Posterior cingulate gyrus (tissue), 11 donors: ENCODE measurements at places on chromosomes 2 and 18.
A peak's percentile ranks its signal among the peaks of the same experiment; 100 is the strongest.

DNA sequence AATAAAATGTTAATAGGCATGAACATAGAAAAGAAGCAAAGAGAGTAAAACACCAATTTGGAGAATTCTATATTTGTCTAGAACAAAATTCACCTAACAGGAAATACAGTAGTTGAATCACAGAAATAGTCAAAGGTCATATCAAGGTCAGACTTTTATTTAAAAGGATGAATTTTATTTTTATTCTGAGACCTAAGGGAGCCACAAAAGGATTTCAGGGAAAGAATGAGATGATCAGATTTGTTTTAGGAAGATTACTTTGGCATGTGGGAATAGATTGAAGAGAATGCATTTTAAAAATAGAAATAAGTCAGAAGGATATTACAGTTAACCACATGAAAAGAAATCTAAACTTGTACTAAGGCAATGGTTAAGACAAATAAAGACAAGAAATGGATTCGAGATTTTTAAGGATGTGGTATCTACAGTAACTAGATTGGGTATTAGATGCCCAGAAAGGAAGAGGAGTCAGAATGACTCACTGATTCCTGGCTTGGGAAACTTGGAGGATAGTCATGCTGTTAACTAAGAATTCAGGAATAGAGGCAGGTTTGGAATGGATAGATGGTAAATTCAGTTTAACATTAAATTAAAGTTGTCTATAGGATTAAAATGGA is 56.0 kb downstream of the METTL4 start:
- no peak for DNase-seq

DNA sequence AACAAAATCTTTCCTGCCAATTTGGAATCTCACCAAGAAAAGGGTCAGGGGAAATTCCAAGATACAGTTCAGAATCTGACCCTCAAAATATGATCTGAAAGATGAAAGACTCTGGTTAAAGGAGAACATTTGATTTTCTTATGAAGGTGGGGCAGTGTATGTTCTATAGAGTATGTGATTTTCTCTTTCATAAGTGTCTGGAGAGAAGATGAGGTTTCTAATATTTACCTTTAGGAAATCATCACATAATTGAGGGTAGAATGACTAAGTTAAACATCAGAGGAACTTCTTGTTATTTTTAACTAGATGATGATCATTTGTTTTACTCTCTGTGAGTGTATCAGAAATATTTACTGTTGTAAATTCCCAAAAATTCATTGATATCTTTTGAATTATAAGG is 27.8 kb upstream of the MBOAT2 start:
- no peak for DNase-seq

DNA sequence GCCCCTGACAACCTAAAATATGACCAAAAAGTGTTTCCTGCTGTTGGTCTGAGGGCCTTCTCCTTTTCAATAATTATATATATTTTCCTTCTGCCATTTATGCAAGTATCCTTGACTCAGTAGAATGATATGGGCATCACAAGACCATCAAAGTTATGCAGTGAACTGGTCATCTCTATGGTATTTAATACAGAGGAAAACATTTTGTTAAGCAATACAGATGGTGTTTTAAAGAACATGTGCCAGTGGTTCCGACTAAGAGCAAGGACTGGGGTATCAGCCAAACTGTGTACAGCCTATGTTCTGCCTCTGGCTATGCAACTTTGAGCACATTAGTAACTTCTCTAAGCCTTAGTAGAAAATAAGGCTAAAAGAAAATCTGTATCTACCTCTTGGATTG is 179.0 kb downstream of the TRABD2A start:
- no peak for DNase-seq

GRCh38 chr2:75237296-75237695 is 38.0 kb upstream of the TACR1 start:
- no peak for DNase-seq

DNA sequence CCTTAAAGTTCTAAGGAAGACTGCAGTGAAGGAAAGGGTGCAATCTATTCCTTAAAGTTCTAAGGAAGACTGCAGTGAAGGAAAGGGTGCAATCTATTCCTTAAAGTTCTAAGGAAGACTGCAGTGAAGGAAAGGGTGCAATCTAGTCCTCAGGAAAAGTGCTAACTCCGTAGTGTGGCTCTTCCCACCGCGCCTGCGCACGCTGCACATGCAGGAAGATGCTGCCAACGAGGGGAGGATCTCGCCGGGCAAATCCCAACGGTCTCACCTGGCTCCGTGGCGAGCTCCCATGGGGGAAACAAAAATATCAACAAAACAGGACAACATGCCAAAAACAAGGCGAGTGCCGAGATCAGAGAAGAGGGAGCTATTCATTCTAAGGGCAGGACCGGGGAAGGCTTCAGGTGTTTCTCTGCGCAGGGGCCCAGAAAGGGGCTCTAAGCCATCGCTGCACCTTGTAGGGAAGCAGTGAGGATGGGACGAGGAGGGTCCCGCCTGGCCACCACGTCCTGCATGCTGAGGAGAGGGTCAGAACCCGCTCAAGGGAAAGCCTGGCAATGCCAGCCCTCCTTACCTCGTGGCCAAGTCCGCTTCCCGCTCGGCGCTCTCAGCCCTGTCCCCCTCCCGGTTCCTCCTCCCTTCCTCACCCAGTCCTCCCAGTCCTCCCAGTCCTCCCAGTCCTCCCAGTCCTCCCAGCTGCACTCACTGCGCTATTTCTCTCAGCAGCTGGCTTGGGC is 24.5 kb downstream of the TIMM21 start:
- DNase-seq, result peak; percentile 72

- DNase-seq, result no peak
These were observed 104.1 kb upstream of the FZD5 start for GRCh38 chr2:207873794-207874193.

DNA sequence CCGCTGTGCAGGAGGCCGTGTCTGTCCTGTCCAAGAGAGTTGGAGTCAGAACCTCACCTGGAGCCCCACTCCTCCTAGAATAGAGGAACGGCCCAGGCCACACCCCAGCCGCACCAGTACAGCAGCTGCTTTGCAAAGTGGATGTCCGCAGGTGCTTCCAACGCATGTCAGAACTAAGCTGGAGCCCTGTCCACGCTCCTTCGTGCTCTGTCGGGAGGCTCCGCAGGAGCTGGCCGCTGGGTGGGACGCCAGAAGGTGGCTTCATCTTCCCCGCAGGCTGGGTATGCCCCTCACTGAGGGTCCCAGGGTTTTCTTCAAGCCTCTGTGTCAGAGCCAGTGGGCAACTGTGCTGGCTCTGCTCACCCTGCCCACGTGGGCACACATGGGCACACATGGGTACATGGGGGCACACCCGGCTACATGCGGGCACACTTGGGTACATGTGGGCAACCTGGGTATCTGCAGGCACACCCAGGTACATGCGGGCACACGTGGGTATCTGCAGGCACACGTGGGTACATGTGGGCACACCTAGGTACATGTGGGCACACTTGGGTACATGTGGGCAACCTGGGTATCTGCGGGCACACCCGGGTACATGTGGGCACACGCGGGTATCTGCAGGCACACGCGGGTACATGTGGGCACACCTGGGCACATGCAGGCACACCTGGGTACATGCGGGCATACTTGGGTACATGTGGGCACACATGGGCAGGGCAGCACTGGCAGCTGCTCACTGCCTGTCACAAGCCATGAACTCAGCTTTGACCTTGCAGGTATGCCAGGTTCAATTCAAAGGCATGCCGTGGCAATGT is 67.1 kb upstream of the CTDP1 start:
- no peak for DNase-seq

DNA sequence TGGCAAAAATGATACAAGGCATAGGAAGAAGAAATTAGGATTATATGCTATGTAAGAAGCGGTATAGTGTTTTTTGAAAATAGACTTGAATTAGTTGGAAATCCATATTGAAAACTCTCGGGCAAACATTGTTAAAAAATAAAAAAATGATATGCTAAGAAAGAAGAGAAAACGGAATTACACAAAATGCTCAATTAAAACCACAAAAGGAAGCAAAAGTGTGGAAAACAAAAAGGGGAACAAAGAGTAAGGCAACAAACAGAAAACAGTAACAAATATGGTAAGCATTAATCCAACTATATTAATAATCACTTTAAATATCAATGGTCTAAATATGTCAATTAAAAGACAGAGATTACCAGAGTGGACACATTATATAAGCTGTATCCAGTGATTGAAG is 58.4 kb downstream of the TXNL1 start:
- DNase-seq, result no peak

DNA sequence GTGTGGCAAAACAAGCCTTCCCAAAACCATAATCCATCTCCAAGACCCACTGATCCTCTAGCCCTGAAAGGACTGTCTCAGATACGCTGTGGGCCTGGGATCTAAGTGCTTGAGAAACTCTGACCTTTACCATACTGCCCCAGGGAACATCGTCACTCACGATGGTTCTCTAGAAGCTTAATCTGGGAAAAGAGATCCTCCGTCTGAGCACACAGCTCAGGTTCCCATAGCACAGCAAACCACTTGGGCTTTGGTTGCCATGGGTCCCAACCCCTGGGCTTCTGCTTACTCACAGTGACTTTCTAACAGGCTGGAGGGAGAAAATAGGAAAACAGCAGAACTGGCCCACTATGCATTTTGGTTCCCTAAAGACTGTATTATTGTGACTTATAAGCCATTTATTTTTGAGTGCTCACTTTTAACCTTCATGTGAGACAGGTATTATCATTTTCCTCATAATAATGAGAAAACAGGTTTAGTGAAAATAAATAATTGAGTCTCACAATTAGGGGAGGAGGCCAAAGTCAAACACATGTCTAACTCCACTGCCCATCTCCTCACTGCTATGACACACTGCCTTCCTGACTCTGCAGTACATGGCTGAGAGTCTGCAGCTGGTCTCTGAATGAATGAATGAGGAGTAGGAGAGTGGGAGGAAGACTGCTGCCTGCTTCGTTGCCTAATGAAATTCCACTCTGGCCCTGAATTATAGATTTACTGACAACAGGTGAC is 46.7 kb downstream of the REEP1 start:
- peak; percentile 35 for DNase-seq

DNA sequence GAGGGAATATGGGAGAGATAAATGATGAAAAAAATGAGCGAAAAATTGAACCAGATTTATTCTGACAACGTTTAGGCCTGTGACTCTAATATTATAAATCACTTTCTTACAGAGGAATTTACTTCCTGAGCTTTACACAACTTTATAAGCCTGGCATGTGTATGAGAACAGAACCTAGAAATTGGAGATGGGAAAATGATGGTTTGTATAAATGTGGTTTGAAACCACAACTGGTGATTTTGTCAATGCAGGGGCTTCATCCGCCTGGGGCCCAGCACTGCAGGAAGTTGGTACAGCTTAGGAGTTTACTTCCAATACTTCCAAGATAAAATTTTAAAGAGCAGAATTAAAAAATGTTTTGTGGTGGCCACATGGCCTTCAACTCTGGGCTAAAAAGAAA is 82.3 kb downstream of the VAPA start:
- DNase-seq, result no peak

- no peak for DNase-seq
These were observed 785.8 kb downstream of the RNF144A start for GRCh38 chr2:7703048-7703447.

GRCh38 chr2:34011684-34012083 is 412.6 kb upstream of the FAM98A start:
- no peak for DNase-seq

- DNase-seq, result no peak
These were observed 72.1 kb downstream of the KLHL29 start for GRCh38 chr2:23456881-23457760.

DNA sequence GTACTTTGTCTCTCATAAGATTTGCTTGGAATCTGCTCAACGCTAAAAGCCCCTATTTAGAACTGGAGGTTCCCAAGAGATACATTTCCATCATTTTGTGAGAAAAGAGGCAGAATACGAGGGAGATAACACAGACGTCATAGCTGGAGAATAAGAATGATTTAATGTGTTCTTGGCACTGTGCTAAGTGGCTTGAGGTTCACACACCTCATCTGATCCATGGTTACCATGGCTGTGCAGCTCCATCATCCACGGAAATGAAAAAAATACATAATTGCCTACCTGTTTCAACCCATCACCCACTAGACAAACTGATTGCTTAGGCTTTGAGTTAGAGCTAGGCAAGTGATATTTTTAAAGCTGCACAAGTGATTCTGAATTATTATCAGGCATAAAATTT is 227.6 kb downstream of the SLC8A1 start:
- no peak for DNase-seq

DNA sequence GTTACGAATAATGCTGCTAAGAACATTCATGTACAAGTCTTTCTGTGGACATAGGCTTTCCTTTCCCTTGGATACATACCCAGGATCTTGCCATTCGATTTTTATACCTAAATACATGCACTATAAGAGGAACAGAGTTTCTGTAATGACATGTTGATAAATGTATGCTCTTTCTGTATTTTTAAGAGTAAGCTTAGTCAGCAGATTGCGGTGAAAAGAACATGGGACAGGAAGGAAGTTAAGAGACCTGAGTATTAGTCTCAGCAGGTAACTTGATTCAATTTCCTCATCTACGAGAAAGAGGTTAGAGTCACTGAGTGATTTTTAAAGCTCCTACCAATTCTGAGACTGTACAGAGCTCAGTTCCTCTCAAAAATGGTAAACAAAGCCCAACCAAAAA is 2.6 kb upstream of the TLK1 start:
- DNase-seq, result no peak

DNA sequence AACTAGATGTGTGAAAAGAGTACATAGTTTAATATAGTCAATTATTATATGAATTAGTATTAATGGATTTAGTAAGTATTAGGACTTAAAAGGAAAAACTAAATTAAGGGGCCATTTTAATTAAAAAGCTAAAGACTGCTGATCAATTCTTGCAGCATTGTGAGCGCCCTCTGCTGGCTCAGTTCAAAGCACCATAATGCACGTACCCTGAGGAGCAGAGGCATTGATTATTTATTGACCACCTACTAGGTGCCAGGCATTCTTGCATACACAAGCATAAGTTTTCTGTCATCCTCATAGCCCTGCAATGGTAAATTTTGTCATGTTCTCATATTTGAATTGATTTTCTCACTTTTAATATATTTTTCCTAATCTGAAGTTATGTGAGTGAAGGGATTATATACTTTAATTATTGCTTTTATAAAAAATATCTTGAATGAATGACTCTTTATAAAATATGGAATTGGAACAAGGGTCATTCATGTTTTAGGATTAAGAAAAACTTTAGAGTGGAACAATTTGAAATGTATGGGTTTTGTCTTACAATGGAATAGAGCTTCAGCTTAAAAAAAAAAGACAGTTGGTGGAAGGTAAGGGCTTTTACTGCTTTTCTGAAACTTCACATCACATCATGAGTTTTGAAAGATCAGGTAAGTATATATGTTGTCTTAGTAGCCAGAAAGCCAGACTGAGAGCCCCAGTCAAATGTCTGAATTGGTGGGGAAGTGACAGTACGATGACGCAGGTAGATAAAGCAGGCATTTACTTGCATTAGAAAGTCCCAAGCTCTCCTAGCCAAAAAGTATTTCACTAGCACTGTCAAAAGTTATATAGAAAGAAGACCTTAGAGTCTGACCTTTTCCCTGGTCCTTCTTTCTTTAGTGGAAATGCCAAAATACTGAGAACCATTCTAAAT is 9.7 kb downstream of the ITGA4 start:
- DNase-seq, result peak; percentile 86

GRCh38 chr18:30623401-30624065 is 419.0 kb downstream of the DSC3 start:
- no peak for DNase-seq

GRCh38 chr2:174224125-174224524 is 24.2 kb downstream of the OLA1 start:
- DNase-seq, result no peak

- DNase-seq, result no peak
These were observed 458.6 kb downstream of the FBXO15 start for GRCh38 chr18:73688851-73689711.

GRCh38 chr18:8095947-8096570 is 513.2 kb upstream of the RAB12 start:
- DNase-seq, result no peak
